ENCODE measurements at places on chromosomes 5 and 9.

DNA sequence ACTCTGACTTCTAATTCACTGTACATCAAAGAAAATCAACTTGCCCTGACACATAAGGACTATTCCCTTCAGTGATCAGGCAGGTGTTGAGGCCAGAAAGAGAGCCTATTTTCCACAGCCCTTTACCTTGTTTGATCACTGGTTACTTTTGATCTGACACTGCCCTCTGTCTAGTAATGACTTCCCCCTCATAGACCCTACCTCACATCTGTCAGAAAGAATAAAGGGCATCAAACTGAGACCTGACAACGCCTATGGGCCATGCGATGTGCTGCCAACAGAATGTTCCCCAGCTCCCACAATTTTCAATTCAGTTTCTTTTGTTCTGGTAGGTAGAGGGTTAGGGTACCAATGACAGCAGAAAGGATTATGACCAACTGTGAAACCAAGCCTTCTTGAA, 47.7 kb downstream of the FBXL17 start:
- DNase-seq: no peak

DNA sequence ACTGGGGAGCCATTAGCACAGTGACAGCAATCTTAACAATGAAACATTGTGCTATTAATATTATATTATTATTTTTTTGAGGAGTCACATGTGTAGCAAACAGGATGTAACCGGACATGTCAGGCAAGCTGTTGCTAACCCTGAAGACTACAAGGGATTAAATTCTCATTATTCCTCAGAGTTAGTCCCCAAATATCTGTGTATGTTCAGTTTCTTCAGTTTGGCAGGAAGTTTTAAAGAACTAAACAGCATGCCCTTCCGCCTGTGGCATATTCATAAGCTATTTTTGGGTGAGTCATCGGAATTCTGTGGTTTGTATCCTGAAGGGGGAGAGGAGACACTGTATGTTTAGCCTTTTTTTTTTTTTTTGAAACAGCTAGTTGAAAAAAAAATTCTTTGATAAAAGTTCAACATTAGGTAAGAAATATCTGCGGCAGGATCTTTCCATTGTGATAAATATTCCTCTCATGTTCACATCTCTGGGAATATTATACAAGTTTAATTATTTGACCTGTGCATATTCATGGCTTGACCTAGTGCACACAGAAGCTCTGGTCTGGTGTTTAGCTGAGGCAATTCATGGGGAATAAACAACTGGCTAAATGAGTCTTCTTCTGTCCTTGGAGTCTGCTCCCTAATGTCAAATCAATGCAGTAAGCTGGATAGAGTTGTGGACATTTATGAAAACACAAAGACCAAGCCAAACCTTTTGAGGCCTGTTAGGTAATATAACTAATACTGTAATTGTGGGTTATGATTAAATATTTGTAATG, 202.7 kb upstream of the CDKN2B start:
- no peak for DNase-seq

GRCh38 chr5:29276371-29276770, 1917.1 kb upstream of the CDH6 start:
- DNase-seq: no peak

DNA sequence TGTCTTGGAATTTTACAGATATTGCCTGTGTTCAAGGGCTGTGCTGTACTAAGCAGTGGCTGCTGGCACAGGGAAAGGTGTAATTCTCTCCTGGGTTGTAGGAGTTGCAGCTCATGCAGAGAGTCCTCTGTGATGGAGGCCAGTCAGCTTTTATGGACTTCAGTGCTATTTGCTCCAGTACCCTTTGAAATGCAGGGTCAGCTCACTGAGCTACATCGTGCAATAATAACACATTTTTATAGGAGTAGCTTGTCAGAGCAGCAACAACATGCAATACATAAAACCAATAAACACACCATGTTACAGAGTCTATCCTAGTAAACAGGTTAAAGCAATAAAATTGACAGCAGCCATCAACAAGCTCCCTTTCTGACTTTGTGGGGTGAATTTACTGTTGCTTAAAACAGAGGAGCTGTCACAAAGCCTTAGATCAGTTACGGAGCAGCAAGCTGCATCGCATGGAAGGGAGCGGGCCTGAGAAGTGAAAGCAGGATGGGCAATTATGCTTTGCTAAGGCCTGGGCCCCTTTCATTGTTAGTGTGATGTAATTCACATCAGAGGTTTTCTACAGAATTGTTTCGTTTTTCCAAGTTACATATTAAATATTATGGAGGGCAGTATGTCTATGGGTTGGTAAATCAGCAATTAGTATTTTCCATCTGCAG, 16.8 kb downstream of the CD180 start:
- DNase-seq: peak; percentile 42

DNA sequence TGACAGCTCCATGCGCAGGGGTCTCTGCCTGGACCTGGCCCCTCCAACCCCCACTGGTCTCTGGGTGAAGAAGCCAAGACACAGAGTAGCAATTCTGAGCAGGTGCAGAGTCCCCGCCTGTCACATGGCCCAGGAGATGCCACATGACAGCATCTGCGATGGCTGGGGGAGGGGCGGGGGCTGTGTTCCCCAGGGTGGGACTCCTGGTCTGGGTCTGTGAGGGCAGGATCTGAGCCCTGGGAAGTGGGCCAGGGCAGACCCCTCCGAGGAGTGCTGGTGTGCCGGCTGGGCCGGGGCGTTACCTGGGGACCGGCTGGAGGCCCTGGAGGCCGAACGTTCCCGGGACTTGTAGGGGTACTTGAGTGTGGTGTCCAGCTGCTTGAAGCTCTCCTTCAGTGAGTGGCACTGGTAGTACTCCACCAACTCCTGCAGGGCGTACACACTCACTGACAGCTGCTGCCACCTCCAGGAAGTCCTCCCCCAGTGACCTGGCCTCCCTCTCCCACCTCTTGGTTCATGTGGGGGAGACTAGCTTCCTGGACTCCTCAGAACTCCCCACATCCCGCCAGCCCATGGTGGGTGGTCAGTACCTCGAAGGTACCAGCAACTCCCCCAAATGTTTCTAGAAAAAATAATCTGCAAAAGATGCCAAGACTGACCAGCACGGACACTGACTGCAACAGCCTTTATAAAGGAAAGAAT, 32.1 kb upstream of the SARDH start:
- DNase-seq: no peak

GRCh38 chr5:172454358-172455086, at the start of gene SH3PXD2B:
Gene SH3PXD2B (minus strand): TSS chr5:172454525. CDS start chr5:172454352, 173 bp downstream.
- peak; percentile 73 for DNase-seq

- no peak for DNase-seq
Measured at GRCh38 chr5:143871672-143872071, 59.7 kb downstream of the HMHB1 start.

GRCh38 chr9:107465467-107466451, 23.8 kb downstream of the KLF4 start:
- DNase-seq: peak; percentile 48

DNA sequence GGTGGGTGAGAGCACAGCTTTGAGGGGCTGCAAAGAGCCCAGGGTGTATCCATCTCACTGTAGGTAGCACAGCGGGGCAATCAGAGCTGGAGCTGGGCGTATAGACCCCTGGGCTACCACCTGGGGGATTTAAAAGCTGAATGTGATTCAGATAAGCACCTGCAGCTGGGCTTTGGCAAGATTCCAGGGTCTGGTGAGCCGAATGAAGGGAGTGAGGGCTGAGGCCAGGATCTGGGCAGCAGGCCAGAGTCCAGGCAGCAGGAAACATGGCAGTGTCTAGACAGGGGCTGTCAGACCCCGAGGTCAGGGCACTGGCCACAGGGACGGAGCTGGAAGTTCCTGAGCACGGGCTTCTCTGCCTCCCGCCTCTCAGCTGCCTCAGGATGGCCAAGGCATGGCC, 8.7 kb downstream of the ASS1 start:
- peak; percentile 61 for DNase-seq

DNA sequence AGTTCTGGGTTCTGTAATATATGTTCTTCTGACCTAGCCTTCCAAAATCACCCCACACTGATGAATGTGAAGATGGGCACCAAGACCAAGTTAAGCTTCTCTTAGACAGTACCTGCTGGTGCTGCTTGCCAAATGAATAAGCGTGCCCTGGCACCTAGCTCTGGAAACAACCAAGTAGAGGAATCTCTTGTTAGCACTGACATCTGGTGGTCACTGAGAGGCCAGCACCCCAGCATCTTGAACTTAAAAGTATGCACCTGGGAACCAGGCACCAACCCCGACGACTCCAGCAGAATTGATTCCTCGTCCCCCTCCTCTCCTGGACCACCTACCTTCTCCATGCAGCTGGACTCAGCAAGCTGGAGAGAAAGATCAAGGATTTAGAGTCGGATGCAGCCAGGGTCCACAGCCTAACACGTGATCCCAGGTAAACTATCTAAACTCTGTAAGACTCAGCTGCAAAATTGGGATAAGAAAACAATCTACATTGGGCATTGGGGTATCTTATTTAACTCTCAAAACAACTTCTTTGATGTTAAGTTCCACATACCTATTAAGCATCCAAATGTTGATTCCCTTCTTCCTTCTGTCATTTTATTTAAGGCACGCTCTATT, 89.8 kb downstream of the SLC1A3 start:
- DNase-seq: peak; percentile 57

DNA sequence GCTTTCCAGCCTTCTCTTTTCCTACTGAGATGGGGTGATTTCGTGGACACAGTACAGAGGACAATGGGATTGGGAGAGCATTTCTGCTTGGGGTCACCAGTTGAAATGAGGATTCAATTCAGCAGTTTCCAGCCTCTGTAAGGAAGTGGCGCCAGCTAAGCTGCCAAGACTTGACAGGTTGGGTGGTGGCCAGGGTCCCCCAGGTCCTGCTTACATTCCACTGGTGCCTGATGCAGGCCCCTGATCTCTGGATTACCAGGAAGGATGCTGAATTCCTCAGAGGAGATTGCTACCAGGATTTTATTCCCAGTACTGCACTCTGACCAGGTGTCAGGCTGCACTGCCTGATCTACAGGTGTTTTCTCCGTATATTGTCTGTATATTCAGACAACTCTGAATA, 119.7 kb downstream of the PSD2 start:
- DNase-seq: no peak

DNA sequence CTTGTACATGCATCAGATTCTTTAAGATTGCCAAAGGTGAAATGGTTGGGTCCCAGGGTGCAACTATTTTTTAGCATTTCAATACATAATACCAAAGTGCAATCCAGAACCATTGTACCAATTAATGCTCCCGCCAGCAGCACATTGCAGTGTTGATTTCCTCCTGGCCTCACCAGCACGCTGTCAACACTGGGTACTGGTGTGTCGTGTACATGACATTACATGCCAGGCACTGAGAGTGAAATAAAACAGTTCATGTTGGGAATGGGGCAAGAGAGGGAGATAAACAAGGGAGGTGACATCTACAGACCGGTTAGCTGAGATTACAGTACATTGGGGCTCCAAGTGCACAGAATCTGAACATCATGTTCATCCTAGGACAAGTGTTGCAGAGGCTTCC, 37.8 kb downstream of the HMGCS1 start:
- DNase-seq: no peak

DNA sequence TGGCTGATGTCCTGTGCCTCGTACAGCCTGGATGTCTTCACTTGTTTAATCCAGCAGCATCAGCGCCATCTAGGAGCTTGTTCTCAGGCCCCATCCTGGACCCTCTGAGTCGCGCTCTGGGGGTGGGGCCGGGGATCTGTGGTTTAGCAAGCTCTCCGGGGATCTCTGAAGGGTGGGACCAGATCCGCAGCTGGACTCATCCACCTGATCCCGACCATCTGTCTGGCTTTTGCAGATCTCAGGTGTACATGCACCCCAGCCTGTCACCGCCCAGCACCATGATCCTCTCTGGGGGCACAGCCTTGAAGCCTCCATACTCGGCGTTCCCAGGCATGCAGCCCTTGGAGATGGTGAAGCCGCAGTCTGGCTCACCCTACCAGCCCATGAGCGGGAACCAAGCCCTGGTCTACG, 15.1 kb upstream of the POMT1 start:
- DNase-seq: no peak

DNA sequence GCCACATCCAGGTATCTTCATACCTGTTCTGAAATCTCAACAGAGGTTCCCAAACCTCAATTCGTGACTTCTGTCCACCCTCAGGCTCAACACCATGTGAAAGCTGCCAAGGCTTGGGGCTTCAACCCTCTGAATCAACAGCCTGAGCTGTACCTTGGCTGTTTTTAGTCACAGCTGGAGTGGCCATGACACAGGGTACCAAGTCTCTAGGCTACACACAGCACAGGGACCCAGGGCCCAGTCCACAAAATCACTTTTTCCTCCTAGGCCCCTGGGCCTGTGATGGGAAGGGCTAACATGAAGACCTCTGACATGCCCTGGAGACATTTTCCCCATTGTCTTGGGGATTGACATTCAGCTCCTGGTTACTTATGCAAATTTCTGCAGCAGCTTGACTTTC, 464.9 kb downstream of the ELAVL2 start:
- DNase-seq: no peak

GRCh38 chr5:120873083-120873482, 409.0 kb downstream of the PRR16 start:
- DNase-seq: no peak

DNA sequence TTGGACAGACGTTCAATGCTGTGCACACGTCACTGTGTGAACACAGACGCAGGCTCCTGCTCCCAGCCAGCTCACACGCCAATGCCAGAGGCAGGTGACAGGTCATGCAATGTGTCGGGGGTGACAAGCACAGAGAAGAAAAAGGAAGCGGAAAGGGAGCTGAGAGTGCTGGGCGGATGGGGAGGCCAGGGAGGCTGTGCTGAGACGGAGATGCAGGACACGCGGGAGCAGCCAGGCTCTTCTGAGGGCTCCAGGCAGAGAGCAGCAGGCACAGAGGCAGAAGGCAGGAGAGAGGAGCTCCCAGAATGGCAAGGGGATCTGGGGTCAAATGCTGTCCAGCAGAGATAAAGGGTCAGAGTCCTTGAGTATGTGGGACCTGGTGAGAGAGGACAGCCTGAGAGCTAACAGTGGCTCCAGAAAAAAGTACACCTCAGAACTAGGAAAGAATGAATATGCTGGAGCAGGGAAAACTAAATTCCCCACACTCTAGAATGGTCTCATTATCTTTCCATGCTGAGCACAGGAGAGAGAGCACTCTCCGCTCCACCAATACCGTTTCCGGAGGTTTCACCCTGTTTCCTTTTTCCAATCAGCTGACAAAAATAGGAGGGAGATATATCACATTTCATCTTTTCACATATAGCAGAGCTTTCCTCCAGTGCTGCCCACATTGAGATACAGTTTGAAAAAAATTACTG, 32.8 kb upstream of the NSMF start:
- DNase-seq: no peak

- DNase-seq: peak; percentile 45
Measured at GRCh38 chr9:130938652-130939404, at the start of gene FIBCD1. Gene FIBCD1 (minus strand): TSS chr9:130939247. CDS start chr9:130938607, 640 bp downstream.

GRCh38 chr5:137828180-137828579, 39.5 kb upstream of the MYOT start:
- DNase-seq: no peak

All from small intestine (tissue), 16 donors.